ENCODE measurements at places on chromosomes 1 and 21. TPM values are rescaled to one million over a fixed set of nuclear protein-coding genes. Genes with fewer than 3 reads are reported as not detected.

The NBPF4 gene
- total RNA-seq, result not detected

The FAM110D gene
- total RNA-seq, result not detected

The CAMK1G gene
- 1.2 TPM for total RNA-seq

The SPATA1 gene
- not detected for total RNA-seq

The SLFNL1 gene
- under 0.01 TPM for total RNA-seq

The TDRD5 gene
- not detected for total RNA-seq

The HSPG2 gene
- 41.5 TPM for total RNA-seq

The HLX gene
- total RNA-seq, result 8.9 TPM

The PPM1J gene
- 2.5 TPM for total RNA-seq

The MYOM3 gene
- not detected for total RNA-seq

The MPZ gene
- total RNA-seq, result 1.3 TPM

The NPHS2 gene
- not detected for total RNA-seq

The CALML6 gene
- not detected for total RNA-seq

Data from bronchus fibroblast of lung (primary cell).